Fibroblast of skin of back (primary cell): ENCODE measurements at places on chromosomes 13 and 19.

DNA sequence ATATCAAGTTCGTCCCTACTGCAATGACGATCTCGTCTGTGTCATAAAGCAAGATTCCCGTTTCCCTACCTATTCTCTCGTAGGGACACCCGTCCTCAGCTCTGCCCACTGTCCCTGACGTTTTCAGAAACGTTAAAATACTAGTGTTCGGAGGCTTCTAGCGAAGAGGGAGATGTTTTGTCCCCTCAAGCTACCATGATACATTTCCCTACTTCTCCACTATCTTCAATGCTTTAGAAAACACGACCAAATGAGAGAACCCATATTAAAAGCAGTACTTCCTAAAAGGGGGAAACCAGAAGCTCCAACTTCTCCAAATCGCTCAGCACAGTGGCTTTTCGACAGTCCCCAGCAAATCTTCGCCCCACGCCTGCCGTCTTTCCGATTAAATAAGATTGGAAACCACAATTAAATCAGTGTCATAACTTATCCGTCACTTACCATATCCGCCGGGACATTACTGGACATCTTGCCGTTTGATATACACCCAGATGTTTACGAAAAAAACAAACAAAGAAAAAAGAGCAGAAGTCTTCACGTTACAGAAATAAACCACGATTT lies 1.3 kb downstream of the UBL3 start:
- DNase-seq, result peak; percentile 42

DNA sequence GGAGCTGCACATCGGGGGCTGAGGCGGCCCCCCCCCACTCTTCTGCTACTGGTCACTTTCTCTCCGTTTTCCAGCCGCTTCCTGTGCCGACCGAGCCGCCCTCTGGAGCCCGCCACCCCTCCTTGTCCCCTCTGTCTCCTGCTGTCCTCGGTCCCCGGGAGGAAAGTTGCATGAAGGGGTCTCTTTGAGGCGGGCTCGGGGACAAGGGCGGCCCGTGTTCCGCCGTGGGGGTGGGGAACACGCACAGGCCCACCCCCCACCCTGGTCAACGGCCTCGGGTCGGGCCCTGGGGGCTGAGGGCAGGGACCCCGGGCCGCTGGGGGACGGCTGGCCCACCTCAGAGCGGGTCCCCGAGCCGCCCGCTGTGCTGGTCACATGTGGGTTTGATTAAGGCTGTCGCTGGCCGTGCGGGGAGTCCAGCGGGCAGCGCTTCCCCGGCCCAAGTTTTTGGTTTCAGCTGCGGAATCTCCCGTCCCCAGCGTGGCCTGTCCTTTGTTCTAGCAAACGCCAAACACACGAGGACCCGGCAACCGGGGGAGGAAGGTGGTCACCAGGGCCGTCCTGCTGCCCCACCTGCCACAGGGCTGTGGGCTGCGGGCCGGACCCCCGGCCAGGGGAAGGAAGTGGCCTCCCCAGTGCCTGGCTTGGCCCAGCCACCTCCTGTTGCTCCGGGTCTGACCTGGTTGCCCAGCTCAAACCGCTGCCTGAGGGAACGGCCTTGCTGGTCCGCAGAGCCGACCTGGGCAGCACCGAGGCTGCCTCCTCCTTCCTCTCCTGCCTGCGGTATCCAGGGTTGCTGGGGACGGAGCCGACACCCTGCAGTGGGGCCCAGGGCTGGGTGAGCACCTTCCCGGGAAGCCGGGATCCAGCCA lies 1.9 kb downstream of the EFNA2 start:
- no peak for DNase-seq

- peak; percentile 36 for DNase-seq
Observed at GRCh38 chr19:55304279-55304978, 20.6 kb downstream of the BRSK1 start.

- DNase-seq, result no peak
Observed at GRCh38 chr13:39273953-39274738, 235.9 kb downstream of the NHLRC3 start.
